ENCODE measurements at places on chromosomes 1 and 21. TPM values are rescaled to one million over a fixed set of nuclear protein-coding genes. Genes with fewer than 3 reads are reported as not detected.
A peak's percentile ranks its signal among the peaks of the same experiment; 100 is the strongest.

The TLR5 gene
- total RNA-seq: 0.15 TPM

The CRB1 gene
- total RNA-seq: not detected

The C8B gene
- not detected for total RNA-seq

The B3GALT6 gene
- 14.4 TPM for total RNA-seq

The C1orf115 gene
- 1.2 TPM for total RNA-seq

- no peak for DNase-seq
- H3K36me3 ChIP-seq: no peaks in the 10 kb centered on the region
- no peaks in the 10 kb centered on the region for H3K27me3 ChIP-seq
- no peak overlapping the region for H3K4me3 ChIP-seq
- H3K4me1 ChIP-seq: no peaks in the 10 kb centered on the region
Observed at GRCh38 chr1:17599954-17600300, 60.4 kb downstream of the ARHGEF10L start.

DNA sequence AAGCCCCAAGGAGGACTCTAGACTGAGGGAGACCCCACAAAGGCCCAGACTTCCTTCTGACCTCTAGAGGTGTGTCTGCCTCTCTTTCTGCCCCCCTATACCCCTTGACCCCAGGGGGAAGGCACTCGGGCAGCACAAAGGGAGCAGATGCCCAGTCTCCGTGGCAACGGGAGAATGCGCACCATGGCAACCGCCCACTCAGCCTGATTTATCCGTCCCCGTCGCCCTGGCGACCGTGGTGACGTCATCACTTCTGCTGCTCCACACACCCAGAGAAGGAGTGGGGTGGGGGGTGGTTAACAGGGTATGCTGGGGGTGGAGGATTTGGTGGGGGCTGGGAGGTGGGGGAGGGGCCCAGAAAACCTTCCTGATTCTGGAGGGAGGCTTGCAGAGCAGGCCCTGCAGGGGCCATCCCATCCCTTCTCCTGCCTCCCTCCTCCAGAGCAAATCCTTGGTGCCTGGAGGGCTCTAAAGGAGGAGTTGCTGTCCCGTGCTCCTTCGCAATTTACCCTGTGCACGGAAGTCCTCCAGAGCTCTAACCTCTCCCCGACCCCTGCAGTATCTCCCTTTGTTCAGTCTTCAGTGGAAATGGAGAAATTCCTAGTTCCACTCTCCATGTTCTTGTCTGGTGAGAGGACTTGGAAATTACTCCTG is 6.3 kb downstream of the CELF3 start:
- DNase-seq: peak; percentile 33
- H3K4me1 ChIP-seq: peaks cover 6% of the 10 kb centered on the region
- no peak overlapping the region for H3K27ac ChIP-seq
- peaks cover 9% of the 10 kb centered on the region for H3K27me3 ChIP-seq

DNA sequence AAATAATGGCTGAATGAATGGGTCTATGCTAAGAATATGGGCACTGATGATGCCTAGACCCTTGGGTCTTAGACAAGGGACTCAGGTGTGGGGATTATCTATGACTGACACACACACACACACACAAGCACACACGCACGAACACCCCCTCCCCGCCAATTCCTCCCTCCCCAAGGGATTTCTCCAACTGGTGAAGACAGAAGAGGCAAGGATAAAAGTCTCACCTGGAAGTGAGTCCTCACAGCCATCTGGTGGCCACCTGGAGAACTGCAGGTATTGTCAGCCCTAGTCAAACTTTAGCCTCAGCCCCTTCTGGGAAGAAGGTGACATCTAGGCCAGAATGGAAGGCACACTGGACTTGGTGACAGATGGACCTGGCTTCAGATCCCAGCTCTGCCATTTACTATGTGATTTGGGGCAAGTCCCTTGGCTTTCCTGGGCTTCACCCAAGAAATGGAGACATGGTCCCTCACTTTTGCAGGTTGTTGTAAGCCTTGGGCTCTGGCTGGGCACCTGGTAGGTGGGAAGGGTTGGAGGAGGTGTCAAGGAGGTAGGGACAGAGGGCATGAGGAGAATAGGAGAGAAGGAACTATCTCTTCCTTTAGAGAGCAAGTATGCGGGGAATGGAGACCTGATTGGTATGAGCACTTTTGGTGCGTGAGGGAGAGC is 4.0 kb upstream of the GPR3 start:
- H3K36me3 ChIP-seq: no peaks in the 10 kb centered on the region
- peaks cover 18% of the 10 kb centered on the region for H3K4me1 ChIP-seq
- no peak overlapping the region for H3K4me3 ChIP-seq
- DNase-seq: peak; percentile 78

GRCh38 chr1:173532237-173532636 is 55.1 kb downstream of the PRDX6 start:
- H3K4me1 ChIP-seq: peaks cover 10% of the 10 kb centered on the region
- H3K4me3 ChIP-seq: no peak overlapping the region
- no peaks in the 10 kb centered on the region for H3K27me3 ChIP-seq
- no peaks in the 10 kb centered on the region for H3K36me3 ChIP-seq

GRCh38 chr1:212689196-212689725 is 10.4 kb downstream of the BATF3 start:
- H3K36me3 ChIP-seq: peaks cover 51% of the 10 kb centered on the region
- H3K27me3 ChIP-seq: no peaks in the 10 kb centered on the region

- H3K4me3 ChIP-seq: no peak overlapping the region
- no peak overlapping the region for H3K27ac ChIP-seq
- H3K36me3 ChIP-seq: no peaks in the 10 kb centered on the region
- no peak for DNase-seq
- no peaks in the 10 kb centered on the region for H3K4me1 ChIP-seq
Observed at GRCh38 chr21:14943616-14944015, 121.2 kb downstream of the NRIP1 start.

DNA sequence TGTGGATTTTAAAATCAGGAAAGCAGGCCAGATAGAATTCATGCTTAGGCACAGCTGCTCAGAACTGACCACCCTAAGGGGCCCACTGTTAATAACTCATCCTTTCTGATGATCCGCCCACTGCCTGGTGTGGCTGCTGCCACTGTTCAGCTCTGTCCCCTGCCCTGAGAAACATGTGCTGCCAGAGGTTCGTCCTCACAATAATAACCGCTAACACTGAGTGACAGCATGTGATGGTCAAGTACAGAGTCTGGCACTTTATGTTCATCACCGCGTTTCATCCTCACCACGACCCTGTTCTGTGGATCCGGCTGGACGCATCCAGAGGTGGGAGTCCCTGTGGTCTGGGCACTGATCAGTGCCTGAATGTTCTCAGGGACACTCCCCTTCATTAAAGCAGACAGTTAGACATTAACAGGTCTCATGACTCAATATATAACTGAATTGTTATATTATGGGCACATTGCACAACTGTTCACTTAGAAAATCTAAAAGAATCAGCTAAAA is 108.6 kb downstream of the SIM2 start:
- no peaks in the 10 kb centered on the region for H3K36me3 ChIP-seq
- H3K4me1 ChIP-seq: no peaks in the 10 kb centered on the region
- H3K27me3 ChIP-seq: no peaks in the 10 kb centered on the region
- no peak overlapping the region for H3K27ac ChIP-seq
- no peak overlapping the region for H3K4me3 ChIP-seq

DNA sequence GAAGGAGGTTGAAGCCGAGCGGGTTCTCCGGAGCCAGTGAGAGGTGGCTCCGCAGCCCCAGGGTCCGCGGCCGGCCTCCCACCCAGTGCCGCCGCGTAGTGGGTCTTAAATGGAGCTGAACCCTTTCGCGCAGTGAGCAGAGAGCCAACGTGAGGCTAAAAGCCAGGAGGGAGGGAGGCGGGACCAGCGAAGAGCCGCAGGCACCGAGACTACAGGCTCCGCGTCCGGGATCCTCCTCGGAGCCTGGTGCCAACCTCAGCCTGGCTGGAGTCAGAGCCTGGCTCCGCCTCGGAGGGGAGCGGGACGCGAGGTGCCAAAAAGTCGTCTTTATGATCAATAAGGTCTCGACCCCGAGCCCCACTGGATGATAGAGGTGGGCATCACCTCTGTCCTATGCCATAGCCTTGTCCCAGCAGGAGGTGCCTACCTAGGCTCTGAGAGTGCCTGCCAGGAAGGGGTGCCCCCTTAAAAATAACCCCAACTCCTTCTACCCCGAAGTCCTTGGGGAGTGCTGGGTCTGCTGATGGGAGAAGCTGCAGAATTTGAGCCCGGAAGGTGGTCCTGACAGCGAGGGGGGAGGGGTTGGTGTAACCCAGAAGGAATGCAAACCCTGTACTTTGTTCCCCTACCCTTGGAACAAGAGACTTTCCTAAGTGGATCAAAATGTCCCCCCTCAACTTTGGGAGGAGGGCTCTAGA is 1.6 kb downstream of the IGSF21 start:
- H3K36me3 ChIP-seq: no peaks in the 10 kb centered on the region
- H3K4me1 ChIP-seq: peaks cover 4% of the 10 kb centered on the region
- no peak for DNase-seq
- H3K27me3 ChIP-seq: peaks cover 51% of the 10 kb centered on the region

GRCh38 chr1:24385160-24385940 is 28.2 kb downstream of the STPG1 start:
- H3K36me3 ChIP-seq: peaks cover 18% of the 10 kb centered on the region
- no peak overlapping the region for H3K4me3 ChIP-seq
- H3K4me1 ChIP-seq: peaks cover 36% of the 10 kb centered on the region
- peak overlapping the region; percentile 82 for H3K27ac ChIP-seq
- peak; percentile 49 for DNase-seq

GRCh38 chr21:42174173-42174572 is 44.8 kb upstream of the ABCG1 start:
- no peak for DNase-seq
- no peak overlapping the region for H3K27ac ChIP-seq
- no peaks in the 10 kb centered on the region for H3K36me3 ChIP-seq
- H3K4me3 ChIP-seq: no peak overlapping the region
- peaks cover 23% of the 10 kb centered on the region for H3K27me3 ChIP-seq

DNA sequence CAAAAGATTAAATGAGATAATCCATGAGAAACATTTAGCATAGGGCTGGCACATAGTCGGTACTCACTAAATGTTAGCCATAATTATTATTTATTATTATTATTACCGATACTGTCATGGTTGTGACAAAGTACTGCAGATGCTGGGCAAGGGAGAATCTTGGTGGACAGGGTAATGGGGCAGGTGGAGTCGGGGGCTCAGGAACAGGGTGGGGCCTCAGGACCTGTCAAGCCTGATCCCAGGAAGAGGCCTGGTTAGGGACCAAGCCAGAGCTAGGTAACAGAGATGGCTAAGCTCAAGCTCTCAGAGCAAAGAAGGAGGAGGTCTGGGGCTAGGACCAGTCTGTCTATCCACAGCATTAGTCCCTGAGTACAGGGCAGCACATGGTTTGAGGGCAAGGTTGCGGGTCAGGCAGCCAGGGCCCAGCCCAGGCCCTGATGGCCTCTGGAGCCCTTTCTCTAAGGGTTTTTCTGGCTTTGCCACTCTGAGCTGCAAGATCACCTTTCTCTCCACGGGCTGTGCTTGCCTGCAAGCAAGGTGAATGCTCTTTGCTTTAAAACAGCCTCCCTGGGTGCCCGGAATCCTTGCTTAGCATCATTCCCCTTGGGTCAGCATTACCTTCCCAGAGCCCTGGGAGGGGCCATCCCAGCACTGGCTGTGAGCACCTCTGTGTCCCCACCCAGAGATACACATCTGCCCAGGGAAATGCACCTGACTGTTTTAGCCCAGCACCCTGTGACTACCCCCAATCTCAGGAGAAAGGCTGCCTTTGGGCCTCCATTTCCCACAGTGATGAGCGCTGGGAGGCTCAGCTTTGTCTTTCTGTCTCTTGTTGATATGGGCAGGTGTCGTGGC is 572.0 kb downstream of the PTPRU start:
- peaks cover 4% of the 10 kb centered on the region for H3K27me3 ChIP-seq
- no peaks in the 10 kb centered on the region for H3K36me3 ChIP-seq
- no peak for DNase-seq
- H3K4me3 ChIP-seq: no peak overlapping the region
- H3K27ac ChIP-seq: no peak overlapping the region

DNA sequence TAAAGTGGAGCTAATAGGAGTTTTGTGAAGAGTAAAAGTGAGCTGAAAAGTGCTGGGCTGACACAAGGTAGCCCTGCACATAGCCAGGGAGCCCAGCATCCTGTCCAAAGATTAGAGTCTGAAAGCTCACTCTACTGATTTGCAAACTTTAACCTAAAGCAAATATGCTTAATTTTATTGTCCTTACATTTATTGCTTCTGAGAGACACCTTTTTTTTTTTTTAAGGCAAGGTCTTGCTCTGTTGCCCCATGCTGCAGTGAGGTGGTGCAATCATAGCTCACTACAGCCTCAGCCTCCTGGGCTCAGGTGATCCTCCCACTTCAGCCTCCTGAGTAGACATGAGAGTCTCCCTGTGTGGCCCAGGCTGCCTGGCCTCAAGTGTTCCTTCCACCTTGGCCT is 16.5 kb downstream of the MGST3 start:
- H3K4me1 ChIP-seq: peaks cover 36% of the 10 kb centered on the region
- H3K27me3 ChIP-seq: no peaks in the 10 kb centered on the region
- no peak overlapping the region for H3K27ac ChIP-seq
- H3K36me3 ChIP-seq: peaks cover 20% of the 10 kb centered on the region
- no peak overlapping the region for H3K4me3 ChIP-seq
- no peak for DNase-seq

DNA sequence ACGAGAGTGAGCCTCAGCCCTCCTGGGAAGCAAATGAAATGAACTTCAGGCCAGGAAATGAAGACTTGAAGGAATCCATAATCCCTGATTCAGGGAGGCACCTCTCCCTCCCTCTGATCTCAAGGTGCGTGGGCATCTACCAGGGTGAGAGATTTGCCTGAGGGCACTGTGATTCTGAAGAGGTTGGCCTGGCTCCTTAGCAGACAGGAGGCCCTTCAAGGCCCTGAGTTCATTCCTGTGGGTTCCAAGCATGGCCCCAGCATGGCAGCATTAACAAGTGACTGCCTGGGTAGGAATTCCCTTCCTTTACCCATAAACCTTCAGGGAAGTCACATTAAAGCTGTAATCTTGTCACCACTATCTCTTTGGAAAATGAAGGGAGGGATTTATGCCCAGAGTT is 29.8 kb upstream of the IFNGR2 start:
- H3K36me3 ChIP-seq: peaks cover 5% of the 10 kb centered on the region
- H3K4me3 ChIP-seq: no peak overlapping the region
- H3K27ac ChIP-seq: no peak overlapping the region

GRCh38 chr1:89525169-89525855 is 683 bp downstream of the LRRC8B start:
- H3K27me3 ChIP-seq: no peaks in the 10 kb centered on the region
- no peak overlapping the region for H3K4me3 ChIP-seq
- DNase-seq: peak; percentile 38
- peaks cover 16% of the 10 kb centered on the region for H3K36me3 ChIP-seq
- H3K4me1 ChIP-seq: peaks cover 27% of the 10 kb centered on the region
- peak overlapping the region; percentile 93 for H3K27ac ChIP-seq
